ENCODE measurements at places on chromosomes 2 and 18.

DNA sequence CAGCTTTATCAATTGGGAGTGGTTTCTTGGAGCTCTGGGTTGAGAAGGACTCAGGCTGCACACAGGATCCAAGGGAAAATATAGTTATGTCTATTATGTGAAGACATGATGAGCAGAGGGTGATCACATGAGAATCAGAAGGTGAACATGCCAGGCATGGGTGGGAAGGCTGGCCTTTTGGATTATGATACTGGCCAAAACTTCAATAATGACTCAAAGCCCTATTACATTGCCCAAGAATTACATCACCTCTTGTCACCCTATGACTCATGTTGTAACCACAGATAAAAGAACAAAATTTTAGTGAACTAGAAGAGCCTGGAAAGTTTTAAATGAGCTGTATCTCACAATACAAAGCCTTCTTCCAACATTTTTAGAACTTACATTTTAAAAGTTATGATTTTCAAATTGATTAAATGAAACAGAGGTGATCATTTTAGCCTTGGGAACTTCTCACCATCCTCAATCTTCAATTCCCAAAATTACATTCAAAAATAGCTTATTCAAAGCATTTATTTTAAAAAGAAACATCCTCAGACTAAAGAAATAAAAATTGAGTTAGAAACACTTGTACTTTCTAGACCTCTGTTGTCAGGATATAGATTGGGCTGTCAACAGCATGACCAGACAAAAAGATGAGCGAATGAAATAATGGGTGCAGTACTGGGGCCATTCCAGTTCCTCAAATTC is 428.3 kb downstream of the MBD2 start:
- DNase-seq = no peak

DNA sequence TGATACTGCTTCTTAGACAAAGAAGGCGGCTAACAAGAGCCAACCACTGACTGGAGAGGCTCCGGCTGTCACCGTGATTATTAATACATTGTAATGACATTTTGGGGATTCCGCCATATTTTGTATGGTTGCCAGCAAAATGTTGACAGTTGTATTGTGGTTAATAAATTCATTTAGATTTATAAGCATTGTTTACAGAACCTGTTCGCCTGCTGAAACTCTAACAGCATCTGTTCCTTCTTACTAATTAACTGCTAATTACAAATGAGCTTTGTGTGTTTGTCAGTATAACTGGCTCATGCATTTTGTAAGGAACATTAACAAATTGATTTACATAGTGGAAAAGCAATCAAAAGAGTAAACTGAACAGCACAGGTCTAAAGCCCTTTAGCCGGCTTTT is 332.4 kb downstream of the GBX2 start:
- no peak for DNase-seq

- DNase-seq = no peak
Observed at GRCh38 chr2:84940088-84940470, 30.9 kb upstream of the KCMF1 start.

- no peak for DNase-seq
Observed at GRCh38 chr2:230775737-230776136, 63.1 kb downstream of the CAB39 start.

GRCh38 chr2:100320547-100321178 is 1.6 kb downstream of the LONRF2 start:
- DNase-seq = no peak

DNA sequence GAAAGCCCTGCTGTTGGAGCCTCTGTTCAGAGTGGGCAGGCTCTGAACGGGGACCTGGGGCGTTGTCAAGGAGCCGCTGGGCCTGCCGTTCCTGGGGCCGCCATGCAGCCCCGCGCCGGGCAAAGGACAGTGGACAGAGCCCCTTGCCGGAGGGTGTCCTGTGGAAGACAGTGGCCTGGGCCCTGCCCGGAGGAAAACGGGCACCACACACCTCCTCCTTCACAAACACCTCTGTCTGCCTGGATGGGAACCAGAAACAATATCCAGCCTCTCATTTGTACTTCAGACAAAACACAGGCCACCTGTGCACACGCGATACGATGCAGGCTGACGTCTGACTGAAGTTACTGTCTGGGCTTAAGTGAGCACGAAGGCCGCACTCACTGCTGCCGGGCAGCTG is 233.7 kb downstream of the TWIST2 start:
- DNase-seq = no peak

GRCh38 chr2:47651296-47651695 is 131.6 kb upstream of the MSH6 start:
- DNase-seq = no peak

- DNase-seq = no peak
Observed at GRCh38 chr2:109098251-109098920, 30.6 kb upstream of the SH3RF3 start.

GRCh38 chr2:63784461-63784860 is 57.2 kb upstream of the UGP2 start:
- no peak for DNase-seq

DNA sequence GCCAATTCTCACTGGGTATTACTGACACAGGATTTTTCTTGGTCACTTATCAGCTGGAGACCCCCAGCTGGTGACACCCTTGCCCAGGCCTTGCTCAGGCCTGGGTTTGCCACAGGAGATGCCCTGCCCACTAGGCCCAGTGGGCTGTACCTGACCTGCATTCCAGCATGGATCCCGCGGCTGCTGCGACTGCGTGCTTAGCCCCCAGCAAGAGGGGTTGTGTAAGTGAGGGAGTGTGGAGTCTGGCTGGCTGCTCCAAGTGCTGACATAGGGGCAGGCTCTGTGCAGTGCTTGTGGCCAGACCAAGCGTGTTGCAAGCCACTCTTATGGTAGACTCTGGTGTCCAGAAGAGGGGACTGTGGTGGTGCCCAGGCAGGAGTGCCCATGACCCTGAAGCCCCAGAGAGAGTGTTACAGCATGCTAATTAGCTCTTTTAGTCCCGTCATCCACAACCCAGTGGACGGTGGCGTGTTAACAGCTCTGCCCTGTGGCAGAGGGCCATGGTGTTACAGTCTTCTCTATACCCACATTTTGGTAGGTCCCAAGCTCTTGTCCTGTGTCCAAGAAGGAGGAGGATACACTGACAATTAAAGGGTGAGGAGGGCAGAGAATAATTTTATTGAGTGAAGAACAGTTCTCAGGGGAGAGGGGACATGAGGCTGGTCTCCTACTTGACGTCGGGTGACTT is 491.7 kb upstream of the MEIS1 start:
- no peak for DNase-seq

DNA sequence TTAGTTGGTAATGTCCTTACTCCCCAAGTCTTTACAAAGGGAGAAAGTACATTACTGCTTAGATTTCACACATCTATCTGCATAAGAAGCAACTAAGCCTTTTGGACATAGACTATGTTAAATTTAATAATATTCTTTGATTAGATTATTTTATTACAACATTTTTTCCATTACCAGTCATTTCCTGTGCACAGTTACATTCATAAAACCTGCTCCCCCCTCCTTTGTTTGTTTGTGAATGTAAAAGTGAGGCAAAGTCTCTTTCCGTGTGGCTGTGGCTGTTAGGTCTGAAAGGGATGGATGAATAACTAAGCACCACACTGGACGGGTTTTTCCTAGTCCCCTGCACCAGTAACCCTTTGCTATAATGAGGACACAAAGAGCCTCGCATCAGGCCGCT is 9.6 kb downstream of the PTGR3 start:
- no peak for DNase-seq

GRCh38 chr2:227696990-227697679 is 20.7 kb downstream of the SLC19A3 start:
- no peak for DNase-seq

DNA sequence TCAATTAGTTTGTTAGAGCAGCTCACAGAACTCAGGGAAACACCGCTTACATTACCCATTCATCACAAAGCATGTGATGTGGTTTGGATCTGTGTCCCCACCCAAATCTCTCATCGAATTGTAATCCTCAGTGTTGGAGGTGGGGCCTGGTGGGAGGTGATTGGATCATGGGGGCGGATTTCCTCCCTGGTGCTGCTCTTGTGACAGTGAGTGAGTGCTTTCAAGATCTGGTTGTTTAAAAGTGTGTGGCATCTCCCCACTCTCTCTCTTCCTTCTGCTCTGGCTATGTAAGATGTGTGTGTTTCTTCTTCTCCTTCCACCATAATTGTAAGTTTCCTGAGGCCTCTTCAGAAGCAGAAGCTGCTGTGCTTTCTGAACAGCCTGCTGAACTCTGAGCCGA is 63.5 kb upstream of the AGPS start:
- DNase-seq = no peak

- no peak for DNase-seq
Observed at GRCh38 chr2:173280853-173281252, 73.8 kb upstream of the CDCA7 start.

DNA sequence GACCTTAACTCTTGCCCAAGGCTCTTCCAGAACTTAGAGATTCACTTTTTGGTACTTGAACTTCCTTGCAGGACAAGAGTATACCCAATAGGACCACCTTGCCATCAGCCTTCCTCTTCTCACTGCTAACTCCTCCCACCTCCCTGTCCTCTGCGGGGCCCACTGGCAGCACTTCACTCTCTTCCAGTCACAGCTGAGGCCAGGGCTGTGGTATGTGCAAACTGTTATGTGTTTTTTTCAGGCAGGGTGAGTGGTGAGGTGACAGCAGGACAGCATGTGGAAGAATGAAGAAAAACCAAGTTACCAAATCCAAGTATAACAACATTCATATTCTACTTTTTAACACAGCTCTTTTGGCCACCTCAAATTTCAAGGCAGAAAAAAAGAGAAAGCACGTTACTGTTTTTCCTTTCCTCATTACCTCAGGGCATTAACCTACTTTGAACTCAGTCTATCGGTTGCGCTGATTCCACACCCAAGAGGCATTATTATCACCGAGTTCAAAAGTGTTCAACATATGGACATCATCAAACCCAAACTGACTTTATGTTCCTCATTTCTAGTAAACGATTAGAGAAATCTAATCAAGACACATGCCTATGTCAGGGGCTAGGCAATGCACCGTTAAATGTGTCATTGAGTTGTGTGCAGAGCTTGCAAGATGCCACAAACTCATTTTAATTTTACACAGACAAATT is 605.2 kb upstream of the SYT4 start:
- DNase-seq = no peak

DNA sequence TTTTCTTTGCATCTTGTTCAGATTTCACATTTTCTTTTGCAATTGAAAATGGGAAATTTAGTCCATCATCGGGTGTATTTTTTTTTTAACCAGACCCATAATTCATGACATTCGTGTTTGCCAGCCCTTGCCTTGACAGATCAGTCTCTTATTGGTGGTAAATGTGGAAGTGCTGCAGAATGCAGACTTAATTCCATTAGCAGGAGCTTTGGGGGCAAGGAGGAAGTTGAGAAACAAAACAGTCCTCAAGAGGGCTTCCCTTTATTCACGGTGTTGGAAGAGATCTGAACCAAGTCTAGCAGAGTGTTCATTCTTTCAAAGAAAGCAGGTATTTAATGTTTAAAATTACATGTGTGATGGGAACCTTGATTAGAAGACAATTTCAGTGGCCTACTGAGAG is 16.6 kb upstream of the RPE start:
- DNase-seq = no peak

GRCh38 chr2:64766841-64767669 is 113.3 kb upstream of the SERTAD2 start:
- DNase-seq = no peak

- no peak for DNase-seq
Observed at GRCh38 chr2:30237966-30238800, 6.8 kb downstream of the LBH start.

- no peak for DNase-seq
Observed at GRCh38 chr2:137644731-137645130, 319.5 kb upstream of the HNMT start.

Data from activated naive CD4-positive, alpha-beta T cell (primary cell).